Fibroblast of mammary gland (primary cell): ENCODE measurements at places on chromosomes 3 and 15.

- no peak for DNase-seq
Measured at GRCh38 chr3:17151598-17152373, 267.0 kb downstream of the PLCL2 start.

DNA sequence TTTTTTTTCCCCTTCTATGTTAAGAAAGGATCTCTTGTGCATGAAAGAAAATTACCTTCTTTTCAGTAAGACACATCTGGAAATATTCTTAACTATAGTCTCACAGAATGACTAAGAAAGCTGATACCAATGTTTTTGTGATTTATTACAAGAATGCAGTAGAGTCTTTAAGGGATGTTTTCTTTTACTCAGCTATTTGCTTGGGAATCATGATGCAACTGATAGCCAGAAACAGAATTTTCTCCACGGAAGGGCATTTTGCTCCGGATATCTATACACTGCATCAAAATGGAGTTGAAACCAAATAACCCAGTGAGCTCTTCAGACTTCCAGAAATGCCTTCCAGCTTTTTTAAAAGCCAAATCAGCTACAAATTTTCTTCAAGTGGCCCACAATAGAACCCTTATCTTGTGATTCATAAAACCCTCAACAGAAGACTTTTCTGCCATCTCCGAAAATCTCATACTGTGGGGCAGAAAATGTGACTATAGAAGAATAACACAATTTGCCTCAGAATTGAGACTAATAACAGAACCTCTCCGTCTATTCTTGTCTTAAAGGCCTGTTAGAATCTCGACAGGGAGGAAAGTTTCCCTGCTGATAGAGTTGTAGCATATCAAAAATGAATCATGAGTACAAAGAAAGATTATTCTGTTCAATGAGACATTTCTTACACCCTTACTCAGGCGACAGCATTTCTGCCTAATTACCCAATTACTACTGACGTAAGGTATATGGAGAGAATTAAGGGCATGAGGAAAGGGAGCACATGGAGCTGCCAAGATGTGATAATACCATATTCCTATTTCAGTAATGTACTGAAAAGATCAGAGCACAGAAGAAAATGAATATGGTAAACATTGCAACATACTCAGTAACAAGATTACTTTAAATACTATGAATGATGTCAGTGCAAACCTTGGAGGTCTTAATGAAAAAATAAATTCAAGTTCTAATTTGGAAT, 900.1 kb downstream of the ROBO1 start:
- DNase-seq = peak; percentile 69

DNA sequence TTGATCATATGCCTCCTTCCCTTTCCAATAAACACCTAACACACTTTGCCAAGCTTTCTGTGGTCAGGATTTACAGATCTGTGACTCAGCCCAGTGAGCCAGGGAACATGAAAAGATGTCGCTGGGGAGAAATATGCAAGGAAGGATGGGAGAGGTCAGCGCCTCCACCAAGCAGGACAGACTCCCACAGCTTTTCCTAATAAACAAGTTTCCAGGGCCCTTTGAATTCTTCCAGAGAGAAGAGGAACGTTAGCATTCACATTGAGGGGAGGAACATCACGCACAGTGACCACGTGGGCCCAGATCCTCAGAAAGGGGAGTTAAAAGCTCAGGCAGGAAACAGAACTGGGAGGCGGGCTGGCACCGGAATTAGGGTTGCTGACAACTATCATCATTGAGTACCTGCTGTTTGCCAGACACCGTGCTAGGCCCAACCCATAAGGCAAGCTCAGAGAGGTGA, 33.3 kb upstream of the MRPS22 start:
- peak; percentile 98 for DNase-seq

- no peak for DNase-seq
Measured at GRCh38 chr3:139491027-139491700, 14.8 kb upstream of the RBP2 start.

- DNase-seq = no peak
Measured at GRCh38 chr3:31181661-31182060, 287.2 kb upstream of the GADL1 start.
